ENCODE measurements at places on chromosomes 1 and 21. TPM values are rescaled to one million over a fixed set of nuclear protein-coding genes. Genes with fewer than 3 reads are reported as not detected.

The DLGAP3 gene
- total RNA-seq: 2.6 TPM

The CD101 gene
- 1.5 TPM for total RNA-seq

The NSL1 gene
- total RNA-seq: 68.0 TPM

The AURKAIP1 gene
- 47.2 TPM for total RNA-seq

The ZNF593OS gene
- total RNA-seq: 41.3 TPM

The TRIM63 gene
- 6.3 TPM for total RNA-seq

The KRTAP12-2 gene
- total RNA-seq: not detected

The KPRP gene
- total RNA-seq: not detected

The ARMH1 gene
- 6.7 TPM for total RNA-seq

The ANKRD35 gene
- 4.6 TPM for total RNA-seq

The SNIP1 gene
- total RNA-seq: 22.0 TPM

The MSH4 gene
- 0.77 TPM for total RNA-seq

The UBE2U gene
- total RNA-seq: 0.33 TPM

The RNU1-4 gene
- under 0.01 TPM for total RNA-seq

The FNDC7 gene
- total RNA-seq: not detected

The YY1AP1 gene
- 164 TPM for total RNA-seq

The S100A6 gene
- total RNA-seq: 36.1 TPM

The FOXE3 gene
- total RNA-seq: 0.22 TPM

The SLC30A1 gene
- 26.3 TPM for total RNA-seq

The GLUL gene
- 488 TPM for total RNA-seq

The S100A9 gene
- 197 TPM for total RNA-seq

The CAPN8 gene
- total RNA-seq: 0.82 TPM

The TRIM67 gene
- total RNA-seq: 31.0 TPM

The MCOLN3 gene
- 3.0 TPM for total RNA-seq

The BACE2 gene
- total RNA-seq: 60.8 TPM

The PTPN7 gene
- 1.3 TPM for total RNA-seq

The NTMT2 gene
- 0.99 TPM for total RNA-seq

The CSF3R gene
- 8.8 TPM for total RNA-seq

The SLC19A2 gene
- 44.3 TPM for total RNA-seq

The FCER1A gene
- 0.77 TPM for total RNA-seq

The TCEANC2 gene
- 7.1 TPM for total RNA-seq

The PUM1 gene
- total RNA-seq: 166 TPM

The ASPM gene
- 20.5 TPM for total RNA-seq

The IFI44L gene
- total RNA-seq: 16.8 TPM

The C1QB gene
- 25.4 TPM for total RNA-seq

The OPTC gene
- total RNA-seq: 40.7 TPM

The CELA3A gene
- total RNA-seq: not detected

The RORC gene
- 1.6 TPM for total RNA-seq

The THBS3 gene
- total RNA-seq: 50.7 TPM

The LYPD8 gene
- total RNA-seq: not detected

The OR2AK2 gene
- total RNA-seq: not detected

The KRTAP7-1 gene
- not detected for total RNA-seq

The TP73 gene
- 1.5 TPM for total RNA-seq

The FHAD1 gene
- 3.3 TPM for total RNA-seq

The GJA8 gene
- 40.3 TPM for total RNA-seq

The TTC13 gene
- 33.4 TPM for total RNA-seq

The OR10J4 gene
- not detected for total RNA-seq

The CENPF gene
- 35.8 TPM for total RNA-seq

The WDR47 gene
- 46.0 TPM for total RNA-seq

The EVA1C gene
- 6.5 TPM for total RNA-seq

The IL19 gene
- total RNA-seq: not detected

The CYP4Z1 gene
- 0.33 TPM for total RNA-seq

The KIF21B gene
- total RNA-seq: 76.3 TPM

All from camera-type eye (tissue), 1 donor.